Stromal cell of bone marrow (primary cell): ENCODE measurements at places on chromosomes 12 and 14.

- DNase-seq, result no peak
Observed at GRCh38 chr12:87870493-87871460, 158.4 kb downstream of the C12orf50 start.

DNA sequence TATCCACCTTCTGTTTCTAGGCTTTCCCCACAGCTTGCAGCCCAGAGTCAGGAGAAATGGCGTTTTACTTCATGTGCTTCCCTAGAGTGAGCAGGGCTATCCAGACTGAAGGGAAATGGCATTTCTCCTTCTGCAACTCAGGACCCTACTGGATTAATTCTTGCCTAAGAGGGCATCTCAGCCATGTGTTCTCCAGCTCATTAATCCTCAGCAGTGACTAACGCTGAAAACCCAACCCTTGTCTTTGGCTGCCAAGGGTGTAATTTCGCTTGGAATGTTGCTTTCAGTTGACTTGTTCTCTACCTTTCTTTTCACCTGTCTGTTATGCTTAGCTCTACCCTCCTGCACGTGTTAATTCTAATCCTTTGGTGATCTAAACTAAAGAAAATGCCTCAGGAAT lies 21.0 kb upstream of the EMP1 start:
- DNase-seq, result no peak

DNA sequence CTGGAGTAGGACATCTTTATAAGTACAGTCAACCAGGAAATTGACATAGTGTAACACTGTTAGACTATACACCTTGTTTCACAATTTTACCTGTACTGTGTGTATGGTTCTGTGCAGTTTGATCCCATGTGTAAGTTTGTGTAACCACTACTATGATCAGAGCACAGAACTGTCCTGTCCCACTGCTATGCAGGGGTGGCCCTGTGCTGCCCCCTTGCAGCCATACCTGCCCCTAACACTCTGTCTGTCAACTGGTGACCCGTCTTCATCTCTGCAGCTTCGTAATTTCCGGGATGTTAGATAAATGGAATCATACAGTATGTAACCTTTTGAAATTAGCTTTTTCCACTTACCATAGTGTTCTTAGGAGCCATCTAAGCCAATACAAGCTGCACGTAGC lies 58.7 kb upstream of the RD3L start:
- no peak for DNase-seq

DNA sequence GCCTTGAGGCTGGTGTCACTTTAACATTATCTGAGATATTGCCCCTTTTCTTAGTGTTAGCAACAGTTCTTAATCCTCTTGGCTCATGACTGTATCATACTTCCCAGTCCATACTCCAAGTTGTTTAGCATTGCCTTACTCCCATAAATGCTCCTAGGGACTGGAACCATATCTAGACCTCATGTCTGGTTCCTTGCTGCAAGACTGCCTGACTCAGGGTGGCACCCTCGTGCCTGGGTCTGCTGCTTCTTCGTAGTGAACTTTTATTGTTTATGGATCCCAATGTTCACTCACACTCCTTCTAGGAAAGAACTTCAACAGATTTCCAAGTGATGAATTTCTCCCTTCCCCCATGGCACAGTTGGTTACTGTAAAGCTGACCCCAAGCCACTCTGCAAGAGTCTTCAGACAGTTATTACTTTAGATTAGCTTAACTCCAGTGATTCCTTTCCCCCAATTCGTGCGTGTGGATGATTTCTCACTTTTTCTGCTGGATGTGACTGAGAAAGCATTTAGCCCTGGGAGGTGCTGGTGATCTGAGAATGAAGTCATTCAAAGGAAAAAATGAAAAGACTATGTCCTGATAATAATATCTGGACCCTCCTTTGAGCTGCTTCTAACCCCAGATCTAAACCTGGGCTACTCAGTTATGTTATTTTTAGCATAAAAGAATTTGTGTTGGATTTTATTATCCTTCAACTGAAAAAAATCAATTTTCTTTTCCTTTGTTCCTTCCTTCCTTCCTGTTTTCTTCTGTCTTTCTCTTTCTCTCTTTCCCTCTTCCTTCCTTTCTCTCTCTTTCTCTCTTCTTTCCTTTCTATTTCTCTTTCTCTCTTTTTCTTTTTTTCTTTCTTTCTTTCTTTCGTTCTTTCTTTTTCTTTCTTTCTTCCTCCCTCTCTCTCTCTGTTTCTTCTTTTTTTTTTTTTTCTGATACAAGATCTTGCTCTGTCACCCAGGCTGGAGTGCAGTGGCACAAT lies 47.5 kb upstream of the PPP1R12A start:
- no peak for DNase-seq

GRCh38 chr12:19435831-19436497 lies 3.3 kb upstream of the AEBP2 start:
- DNase-seq, result no peak

GRCh38 chr14:90981636-90982035 lies 78.8 kb downstream of the RPS6KA5 start:
- no peak for DNase-seq

GRCh38 chr14:67447033-67447381 lies 35.0 kb upstream of the PLEK2 start:
- no peak for DNase-seq

GRCh38 chr14:83992857-83993256 lies 1537.1 kb upstream of the FLRT2 start:
- DNase-seq, result no peak

- no peak for DNase-seq
Observed at GRCh38 chr12:93244514-93245077, 133.1 kb upstream of the NUDT4 start.

DNA sequence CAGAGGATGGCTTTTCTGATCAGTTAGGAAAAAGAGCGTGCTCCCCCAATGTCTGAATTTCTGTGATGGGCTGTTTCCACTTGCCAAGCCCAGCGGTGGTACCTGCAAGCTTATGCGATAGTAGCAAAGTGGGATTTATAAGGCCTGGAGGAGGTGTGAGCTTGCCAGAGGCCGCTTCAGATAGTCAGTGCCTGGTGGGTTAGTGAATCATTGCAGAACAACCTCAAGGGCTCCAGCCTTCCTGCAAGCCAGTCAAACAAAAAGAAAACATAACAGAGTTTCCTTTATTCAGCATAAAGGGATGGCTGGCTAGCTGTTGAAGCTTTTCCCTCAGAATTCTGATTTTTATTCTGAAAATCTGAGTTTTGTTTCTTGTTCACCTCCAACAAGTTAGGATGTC lies 7.6 kb upstream of the BMP4 start:
- no peak for DNase-seq

GRCh38 chr12:3662521-3662921 lies 90.4 kb downstream of the CRACR2A start:
- DNase-seq, result no peak

GRCh38 chr14:51282517-51282916 lies 42.5 kb downstream of the TMX1 start:
- DNase-seq, result no peak

GRCh38 chr12:46445093-46445492 lies 72.5 kb upstream of the SLC38A2 start:
- no peak for DNase-seq

- DNase-seq, result no peak
Observed at GRCh38 chr12:51898937-51899336, 8.4 kb upstream of the ACVRL1 start.

DNA sequence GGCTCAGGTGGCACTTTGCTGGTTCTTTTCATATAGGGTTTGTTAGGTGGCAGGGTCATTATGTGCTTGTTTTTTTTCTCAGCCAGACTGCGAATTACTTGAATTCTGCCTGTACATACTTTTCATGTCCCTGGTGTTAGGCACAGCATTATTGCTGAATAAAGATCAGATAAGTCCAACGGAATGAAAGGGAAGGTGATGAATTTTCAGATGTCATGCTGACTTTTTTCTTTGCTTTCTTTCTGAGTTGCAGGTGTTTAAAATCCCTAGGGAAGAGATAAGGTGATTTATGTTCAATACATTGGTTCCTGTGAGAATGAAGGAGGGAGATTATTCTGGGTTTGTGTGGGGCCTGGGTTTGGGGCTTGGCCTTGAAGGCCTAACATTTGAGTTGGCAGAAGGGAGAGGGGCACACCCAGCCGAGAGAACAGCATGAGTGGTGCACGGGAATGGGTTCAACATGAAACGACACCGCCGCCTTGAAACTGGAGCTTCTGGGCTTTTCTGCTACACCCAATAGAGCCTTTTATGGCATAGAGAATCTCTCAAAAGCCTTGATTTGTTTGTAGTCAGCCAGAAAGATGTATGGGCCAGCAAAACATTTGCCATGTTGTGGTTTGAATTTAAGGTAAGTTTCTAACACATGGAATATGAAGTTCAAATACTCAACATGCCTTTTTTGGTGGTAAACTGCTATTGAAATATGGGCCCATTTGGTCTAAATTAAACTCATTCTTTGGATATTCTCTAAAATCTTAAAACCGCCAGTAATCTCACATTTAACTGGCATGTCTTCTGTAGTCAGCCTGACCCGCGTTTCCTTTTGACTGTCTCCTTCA lies 477.0 kb downstream of the PCNX1 start:
- no peak for DNase-seq

GRCh38 chr12:117622741-117623140 lies 261.3 kb upstream of the NOS1 start:
- DNase-seq, result no peak

- no peak for DNase-seq
Observed at GRCh38 chr14:91354979-91355685, 62.5 kb downstream of the CCDC88C start.

DNA sequence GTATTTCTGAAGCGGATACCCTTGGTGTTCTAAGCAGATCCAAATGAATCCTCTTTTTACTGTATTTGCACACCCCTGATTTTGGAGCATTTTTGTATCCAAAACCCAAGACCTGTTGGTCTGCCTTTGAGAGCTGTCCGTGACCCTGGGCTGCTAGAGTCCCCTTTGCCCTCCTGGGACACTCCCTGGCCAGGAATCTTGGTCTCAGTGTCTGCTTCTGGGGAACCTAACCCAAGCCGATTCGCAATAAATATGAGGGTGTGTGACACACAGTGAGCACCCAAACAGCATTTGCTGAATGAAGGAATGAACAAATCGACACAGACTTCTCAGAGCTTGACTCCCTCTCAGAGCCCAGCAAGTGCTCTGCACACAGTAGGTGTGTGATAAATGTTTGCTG lies 92.9 kb downstream of the SCARB1 start:
- DNase-seq, result no peak

- DNase-seq, result no peak
Observed at GRCh38 chr14:79466938-79467527, 744.3 kb downstream of the DIO2 start.

GRCh38 chr14:79583738-79584408 lies 627.4 kb downstream of the DIO2 start:
- DNase-seq, result peak; percentile 48

- no peak for DNase-seq
Observed at GRCh38 chr12:7769999-7770398, 5.0 kb downstream of the NANOGNB start.

DNA sequence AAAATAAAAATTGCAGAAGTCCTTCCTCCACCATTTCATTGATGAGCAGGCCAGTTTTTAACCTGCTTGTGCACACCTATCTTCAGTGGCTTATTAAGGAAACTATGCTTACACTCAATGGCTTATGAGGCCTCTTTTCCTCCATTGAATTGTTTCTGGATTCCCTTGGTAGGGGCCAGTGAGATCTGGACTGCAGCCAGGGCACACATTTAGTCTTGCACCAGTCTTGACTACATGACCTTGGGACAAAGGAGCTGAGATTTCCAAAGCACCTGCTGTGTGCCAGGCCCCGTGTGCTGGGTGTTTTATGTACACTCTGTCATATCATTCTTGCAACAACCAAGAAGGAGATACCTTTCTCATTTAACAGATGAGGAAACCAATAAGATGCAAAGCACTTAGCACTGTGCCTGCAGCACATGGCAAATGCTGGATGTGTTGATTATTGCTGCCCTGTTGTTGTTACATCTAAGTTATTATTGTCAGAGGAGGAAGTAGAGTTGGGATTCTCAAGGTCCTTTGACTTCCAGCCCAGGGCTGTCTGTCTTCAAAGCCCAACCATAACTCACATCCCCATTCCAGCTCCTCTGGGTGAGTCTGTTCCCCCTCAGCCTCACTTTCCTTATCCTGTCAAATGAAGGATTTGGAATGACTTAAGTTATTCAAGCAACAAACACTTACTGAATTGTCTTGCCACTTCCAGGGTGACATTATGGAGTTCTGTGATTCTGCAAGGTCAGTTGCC lies 31.6 kb upstream of the RIN3 start:
- no peak for DNase-seq

GRCh38 chr14:33165144-33165925 lies 226.7 kb downstream of the NPAS3 start:
- no peak for DNase-seq

DNA sequence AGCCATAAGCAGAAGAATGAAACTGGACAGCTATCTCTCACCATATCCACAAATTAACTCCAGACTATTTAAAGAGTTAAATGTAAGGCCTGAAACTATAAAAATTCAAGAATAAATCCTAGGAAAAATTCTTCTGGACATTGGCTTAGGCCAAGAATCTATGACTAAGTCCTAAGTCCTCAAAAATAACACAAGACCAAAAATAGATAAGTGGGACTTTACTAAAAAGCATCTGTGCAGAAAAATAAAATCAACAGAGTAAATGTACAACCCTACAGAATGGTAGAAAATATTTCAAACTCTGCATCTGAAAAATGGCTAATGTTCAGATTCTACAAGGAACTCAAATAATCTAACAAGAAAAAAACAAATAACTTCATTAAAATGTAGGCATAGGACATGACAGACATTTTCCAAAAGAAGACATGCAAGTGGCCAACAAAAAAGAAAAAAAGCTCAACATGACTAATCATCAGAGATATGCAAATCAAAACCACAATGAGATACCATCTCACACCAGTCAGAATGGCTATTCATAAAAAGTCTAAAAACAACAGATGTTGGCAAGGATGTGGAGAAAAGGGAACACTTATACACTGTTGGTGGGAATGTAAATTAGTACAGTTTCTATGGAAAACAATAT lies 61.0 kb upstream of the PPFIA2 start:
- DNase-seq, result peak; percentile 61

- peak; percentile 79 for DNase-seq
Observed at GRCh38 chr12:47717443-47718193, 7.7 kb downstream of the ENDOU start.

DNA sequence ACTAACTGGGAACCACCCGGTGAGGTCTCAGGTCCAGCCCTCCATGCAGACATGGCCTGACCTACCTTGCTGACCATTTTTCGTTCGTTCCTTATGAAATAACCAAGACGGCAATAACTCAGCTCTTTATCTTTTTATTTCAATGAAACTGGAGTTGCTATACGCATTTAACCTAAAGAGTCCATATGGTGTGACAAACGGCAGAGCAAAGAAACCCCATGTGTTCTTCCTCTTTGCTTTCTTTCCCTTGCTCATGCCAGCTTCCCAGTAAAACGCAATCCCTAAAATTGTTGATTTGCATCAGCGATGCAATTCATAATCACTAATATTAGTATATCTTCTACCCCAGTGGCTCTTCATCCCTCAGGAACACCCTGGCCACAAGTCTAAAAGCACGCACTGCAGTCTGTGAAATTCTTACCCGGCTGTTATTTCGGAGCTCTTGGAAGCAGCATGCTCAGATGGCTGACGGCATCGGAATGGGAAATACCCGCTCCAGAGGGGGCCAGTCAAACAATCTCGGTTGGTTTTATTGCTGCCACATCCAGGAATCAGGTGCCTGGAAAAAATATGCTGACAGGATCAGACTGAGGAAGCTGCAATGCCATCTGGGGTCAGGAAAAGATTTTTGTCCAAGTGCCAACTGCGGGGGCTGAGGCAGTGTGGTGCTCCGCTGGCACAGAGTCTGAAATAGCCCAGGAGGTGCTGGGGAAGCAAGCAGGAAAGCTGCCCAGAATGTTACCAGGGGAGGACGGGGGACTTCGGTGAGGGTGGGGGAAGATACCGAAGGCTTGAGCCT lies 28.2 kb upstream of the KCNA1 start:
- no peak for DNase-seq
